Occipital lobe (tissue), 3 donors: ENCODE measurements at places on chromosomes 12 and 14.

DNA sequence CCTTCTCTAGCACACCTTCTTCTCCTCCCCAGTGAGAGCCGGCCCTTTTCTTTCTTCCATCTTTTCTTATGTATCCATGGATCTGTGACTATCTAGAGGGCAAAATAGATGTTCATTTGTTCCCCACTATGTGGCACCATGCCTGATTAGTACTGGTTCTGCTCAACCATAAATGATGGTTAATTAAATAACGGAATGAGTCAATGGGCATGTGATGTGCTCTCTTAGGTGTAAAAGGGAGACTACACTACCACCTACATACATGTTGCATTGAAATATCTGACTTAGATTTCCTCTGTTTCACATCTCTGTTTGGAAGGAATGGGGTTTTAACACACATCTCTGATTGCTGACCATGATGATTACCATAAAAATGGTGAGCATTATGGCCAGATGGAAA lies 116.5 kb downstream of the BTG1 start:
- DNase-seq = no peak

DNA sequence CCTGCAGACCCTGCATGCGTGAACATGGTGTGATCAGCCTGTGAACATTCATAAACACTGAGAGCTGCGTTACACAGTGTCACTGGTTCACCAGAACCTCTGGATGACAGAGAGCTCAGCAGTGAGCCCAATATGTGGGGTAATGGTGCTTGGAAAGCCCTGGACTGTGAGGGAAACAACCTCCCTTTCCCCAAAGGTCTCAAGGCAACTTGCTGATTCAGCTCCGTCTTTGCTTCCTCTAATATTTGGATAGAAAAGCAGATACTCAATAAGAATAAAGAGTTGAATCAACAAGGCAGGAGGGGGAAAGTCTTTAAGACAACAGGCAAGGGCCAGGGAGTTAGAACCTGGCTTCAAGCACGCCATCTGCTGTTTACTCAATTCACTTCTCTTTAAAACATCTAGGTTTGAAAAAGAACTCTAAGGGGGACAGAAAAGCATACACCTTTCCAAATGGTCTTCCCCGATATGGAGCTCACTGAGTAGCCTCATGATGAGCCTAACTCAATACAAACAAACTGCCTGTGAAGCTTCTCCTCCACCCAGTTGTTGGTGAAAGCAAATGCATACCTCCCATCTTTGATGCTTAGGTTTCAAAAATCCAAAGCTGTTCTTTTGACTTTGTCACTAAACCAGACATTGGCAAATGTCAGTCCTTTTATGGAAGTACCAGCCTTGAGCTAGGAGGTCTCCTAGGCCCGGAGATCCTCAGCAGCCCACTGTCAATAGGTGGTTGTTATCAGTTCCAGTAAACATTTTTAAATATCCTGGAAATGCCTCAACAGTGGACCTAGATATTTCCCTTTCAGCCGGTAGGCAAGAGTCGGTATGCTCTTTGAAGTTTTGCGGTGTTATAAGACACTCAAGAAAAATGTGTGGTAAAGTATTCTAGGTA lies 76.1 kb downstream of the SAMD4A start:
- DNase-seq = no peak

GRCh38 chr12:111842556-111843396 lies 748 bp downstream of the MAPKAPK5 start:
- DNase-seq = no peak

DNA sequence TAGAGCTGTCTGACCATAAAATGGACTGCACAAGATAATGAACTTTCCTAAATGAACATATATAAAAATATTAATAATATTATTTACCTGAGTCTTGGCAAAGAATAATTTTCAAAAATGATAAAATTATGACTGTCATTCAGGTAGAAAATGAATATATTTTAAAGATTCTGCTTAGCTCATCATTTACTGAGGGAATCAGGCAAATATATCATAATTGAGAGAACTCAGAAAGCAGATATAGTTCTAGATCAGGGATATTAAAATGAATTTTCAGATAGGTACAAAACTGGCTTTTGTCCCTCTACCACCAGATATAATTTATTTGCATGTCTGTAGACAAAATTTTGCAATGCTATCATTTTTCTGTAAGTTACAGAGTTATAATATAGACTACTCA lies 86.1 kb upstream of the CPM start:
- no peak for DNase-seq

DNA sequence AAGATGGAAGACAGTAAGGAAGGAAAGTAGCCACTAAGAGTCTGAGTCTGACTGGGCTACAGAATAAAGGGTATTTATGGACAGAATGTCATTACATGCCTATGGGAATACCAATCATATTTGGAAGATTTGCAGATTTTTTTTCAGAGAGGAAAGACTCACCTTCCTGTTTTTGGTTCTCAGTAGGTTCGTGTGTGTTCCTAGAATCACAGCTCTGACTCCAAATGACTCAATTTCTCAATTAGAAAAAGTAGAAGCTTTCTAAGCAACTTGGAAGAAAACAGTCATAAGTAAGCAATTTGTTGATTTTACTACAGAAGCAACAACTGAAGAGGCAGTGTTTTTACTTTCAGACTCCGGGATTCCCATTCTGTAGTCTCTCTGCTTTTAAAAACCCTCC lies 15.4 kb upstream of the PAPLN start:
- DNase-seq = no peak

- DNase-seq = no peak
These were observed 9.0 kb downstream of the HOXC12 start for GRCh38 chr12:53963434-53964314.

DNA sequence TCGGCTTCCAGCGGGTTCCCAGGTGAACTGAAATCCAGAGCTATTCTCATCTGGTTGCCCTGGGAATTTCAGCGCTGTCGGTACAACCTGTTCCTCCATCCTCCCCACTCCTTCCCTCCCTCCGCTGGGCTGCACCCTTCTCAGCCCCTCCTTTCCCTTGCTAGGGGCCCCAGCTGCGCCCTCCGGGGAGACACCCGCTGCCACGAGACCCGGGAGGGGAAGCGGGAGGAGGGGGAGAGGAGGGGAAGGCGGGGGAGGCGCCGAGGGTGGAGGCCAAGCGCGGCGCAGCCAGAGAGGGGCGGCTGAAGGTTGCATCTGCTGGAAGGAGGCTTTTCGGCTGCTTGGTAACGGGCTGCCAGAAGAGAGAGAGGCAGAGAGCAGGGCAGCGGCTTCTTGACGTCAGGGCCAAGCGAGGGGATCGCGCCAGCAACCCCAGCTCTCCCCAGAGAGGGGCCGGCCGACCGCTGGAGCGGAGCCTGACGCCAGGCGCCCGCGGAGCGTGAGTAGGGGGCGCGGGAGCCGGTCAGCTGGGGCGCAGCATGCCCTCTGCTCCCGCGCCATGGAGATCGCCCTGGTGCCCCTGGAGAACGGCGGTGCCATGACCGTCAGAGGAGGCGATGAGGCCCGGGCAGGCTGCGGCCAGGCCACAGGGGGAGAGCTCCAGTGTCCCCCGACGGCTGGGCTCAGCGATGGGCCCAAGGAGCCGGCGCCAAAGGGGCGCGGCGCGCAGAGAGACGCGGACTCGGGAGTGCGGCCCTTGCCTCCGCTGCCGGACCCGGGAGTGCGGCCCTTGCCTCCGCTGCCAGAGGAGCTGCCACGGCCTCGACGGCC lies at the start of gene KCNA5:
KCNA5 (plus strand) TSS at position 291 of the 831 bp plus-strand sequence; CDS start at position 560, 269 bp downstream.
- no peak for DNase-seq

DNA sequence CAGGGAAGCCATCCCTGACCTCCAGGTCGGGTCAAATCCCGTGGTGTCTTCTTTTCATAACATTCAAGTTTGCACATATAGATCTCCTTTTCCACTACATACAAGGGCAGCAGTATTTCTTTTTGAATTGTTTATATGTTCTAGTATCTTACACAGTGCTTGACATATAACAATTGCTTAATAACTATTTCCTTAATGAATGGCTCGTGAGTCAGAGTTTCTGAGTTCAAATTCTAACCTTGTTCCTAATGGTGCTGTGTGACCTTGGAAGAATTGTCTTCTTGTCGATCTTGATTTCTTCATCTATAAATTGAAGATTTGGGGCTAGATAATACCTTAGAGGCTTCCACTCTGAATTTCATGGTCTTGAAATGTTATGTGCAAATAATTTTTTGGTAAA lies 57.2 kb upstream of the PELI2 start:
- DNase-seq = no peak
